CD4-positive, alpha-beta T cell treated with Interleukin-17A for 1 hour (primary cell): ENCODE measurements at places on chromosomes 7 and 10.
A peak's percentile ranks its signal among the peaks of the same experiment; 100 is the strongest.

GRCh38 chr10:77867124-77867719 lies 59.3 kb downstream of the DLG5 start:
- DNase-seq = no peak

DNA sequence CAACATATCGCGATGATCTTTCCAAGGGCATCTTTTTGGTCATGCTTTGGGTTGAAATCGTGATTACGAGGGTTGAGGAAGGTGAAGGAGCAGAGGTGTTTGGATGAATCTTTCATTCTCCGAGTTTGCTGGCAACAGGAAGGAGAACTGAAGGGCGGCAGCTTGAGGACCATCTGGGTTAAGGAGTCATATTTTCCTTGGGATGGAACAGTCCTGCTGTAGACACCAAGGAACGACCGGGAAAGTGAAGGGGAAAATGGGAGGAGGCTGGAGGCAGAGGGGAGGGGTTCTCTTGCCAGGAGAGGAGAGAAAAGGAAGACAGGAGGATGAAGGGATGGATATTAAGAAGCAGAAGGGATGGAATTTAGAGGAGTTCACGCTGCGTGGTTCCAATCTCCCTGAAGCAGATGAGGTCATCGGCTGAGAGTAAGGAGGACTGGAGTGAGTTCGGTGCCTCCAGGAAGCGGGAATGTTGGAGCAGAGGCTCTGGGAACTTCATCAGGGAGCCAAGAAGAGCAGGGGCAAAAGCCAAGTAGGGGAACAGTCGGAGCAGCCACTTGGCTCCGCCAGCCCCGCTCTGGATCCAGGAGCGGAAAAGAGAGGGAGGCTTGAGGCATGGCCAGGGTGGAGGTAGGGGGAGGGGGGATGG lies 116.6 kb upstream of the GALNT17 start:
- DNase-seq = no peak

GRCh38 chr10:87038786-87039185 lies 18.7 kb downstream of the FAM25A start:
- DNase-seq = no peak

- DNase-seq = no peak
Observed at GRCh38 chr10:72932259-72933015, 22.2 kb downstream of the PLA2G12B start.

- DNase-seq = no peak
Observed at GRCh38 chr7:152911922-152912321, 152.4 kb downstream of the ACTR3B start.

DNA sequence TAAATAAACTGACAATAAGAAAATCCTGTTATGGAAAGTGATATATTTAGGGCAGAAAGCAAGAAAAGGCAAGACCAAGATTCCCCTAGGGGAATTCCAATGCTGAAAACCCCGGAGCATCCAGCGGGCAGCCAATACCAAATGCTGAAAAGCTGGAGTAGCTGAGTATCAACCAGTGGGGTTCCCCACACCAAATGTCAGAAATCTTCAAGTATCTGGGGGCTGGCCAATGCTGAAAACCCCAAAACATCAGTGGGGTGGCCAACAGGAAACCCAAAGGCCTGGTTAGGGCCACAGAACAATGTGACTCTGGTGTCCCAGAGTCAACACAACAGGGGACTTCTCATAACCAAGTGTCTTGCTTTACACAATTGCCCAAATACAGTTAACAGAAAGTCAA lies 271.8 kb upstream of the CACNA2D1 start:
- DNase-seq = no peak

- no peak for DNase-seq
Observed at GRCh38 chr10:46292573-46293023, 5.8 kb downstream of the ANTXRL start.

GRCh38 chr10:80205477-80206276 lies at the start of gene ANXA11:
ANXA11 (minus strand) TSS chr10:80205537; CDS start chr10:80172861, 32,676 bp downstream.
- DNase-seq = peak; percentile 88

GRCh38 chr7:159197066-159197975 lies 52.7 kb upstream of the VIPR2 start:
- DNase-seq = peak; percentile 57

DNA sequence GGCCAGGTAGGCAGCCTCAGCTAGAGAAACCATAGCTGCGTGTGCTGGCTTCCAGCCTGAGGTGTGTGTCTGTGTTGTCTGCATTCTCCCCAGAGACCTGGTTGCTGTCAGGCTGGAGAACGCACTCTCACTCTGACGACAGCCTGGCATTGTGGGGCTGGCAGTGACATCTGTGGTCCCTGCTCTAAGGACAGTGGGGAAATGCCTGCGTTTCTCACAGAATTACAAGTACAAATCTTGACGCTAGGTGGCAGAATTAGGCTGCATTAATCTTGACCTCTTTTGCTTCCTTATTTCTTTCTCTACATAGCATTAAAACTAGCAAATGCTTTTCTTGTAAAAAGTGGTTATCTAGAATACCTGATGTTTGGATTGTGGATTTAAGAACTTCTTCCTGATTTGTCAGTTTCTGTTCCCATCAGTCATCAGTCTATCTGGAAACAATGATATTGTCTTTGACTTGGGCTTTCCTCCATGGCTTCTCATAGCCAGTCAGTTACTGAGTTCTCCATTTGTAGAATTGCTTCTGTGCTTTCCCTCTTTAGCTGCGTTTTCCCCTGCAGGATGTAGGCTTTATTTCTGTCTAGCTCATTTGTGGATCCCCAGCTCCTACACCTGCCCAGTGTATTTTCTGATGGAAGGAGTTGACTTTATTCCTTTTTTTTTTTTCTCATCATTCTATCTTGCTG lies 86.0 kb downstream of the FANK1 start:
- peak; percentile 44 for DNase-seq

GRCh38 chr7:7114575-7115291 lies 67.6 kb upstream of the C1GALT1 start:
- DNase-seq = no peak

DNA sequence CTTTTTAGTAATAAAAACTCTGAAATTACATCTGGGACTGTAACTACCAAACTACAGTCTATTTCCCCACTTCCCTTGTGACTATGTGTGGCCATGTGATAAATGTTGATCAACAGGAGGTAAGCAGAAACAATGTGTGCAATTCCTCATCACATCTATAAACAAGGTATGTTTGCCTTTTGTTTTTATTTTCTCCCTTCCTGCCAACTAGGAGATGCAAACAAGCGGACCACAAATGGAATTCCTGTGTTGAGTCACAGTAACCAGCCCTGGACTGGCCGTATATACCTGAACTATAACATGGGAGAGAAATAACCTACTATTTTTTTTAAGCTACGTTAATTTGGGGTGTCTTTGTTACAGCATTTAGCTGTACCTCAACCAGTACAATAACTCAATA lies 52.5 kb downstream of the SCRN1 start:
- DNase-seq = no peak

GRCh38 chr7:12244129-12244528 lies 33.0 kb downstream of the TMEM106B start:
- no peak for DNase-seq

GRCh38 chr7:39164887-39165286 lies 187.2 kb downstream of the POU6F2 start:
- no peak for DNase-seq

DNA sequence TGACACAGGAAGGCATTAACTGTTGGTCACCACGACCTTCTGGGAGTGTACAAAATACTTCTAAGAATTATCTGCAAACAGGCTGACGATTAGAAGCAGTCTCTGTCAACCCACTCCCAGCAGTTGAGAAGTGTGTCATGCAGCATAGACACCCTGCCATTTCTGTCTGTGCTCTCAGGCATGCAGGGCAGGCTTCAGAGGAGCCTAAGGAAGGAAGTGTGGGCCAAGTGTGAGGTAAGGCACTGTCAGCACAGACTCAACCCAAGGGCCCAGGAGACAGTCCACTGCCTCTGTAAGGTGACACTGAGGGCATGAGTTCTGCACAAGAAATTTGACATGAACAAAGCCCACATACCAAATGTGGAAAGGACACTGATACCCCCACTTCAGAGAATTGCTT lies 109.0 kb upstream of the VIPR2 start:
- DNase-seq = peak; percentile 11

GRCh38 chr7:71320916-71321315 lies 189.0 kb downstream of the GALNT17 start:
- DNase-seq = no peak

- no peak for DNase-seq
Observed at GRCh38 chr7:100220586-100221230, 959 bp downstream of the PVRIG start.

DNA sequence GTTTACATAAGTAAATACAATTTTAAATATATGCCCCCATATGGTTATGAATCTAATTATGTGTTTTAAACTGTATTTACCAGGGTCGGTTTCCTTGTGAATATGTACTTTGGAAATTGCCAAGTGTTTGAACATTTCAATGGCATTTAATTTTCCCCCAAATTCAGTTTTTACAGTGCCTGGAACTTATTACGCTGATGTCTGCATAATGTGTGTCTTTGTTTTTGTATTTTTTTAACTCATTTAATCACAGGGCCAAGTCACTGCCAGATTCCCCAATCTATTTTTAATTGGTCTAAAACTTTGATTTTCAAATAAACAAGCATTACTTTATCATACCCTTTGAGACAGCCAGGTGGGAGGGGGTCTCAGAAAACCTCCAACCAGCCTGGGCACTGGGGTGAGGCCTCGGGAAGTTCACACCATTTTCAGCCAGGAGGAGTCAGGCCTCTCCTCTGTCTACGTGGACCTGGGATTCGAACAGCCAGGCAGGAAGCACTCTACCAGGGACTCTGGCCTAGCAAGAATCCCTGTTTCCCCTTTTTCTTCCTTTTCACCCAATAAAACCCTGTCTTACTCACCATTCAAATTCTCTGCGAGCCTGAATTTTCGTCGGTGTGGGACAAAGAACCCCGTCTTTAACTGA lies 151.5 kb upstream of the COL1A2 start:
- DNase-seq = no peak

- DNase-seq = no peak
Observed at GRCh38 chr7:95491634-95492314, 6.0 kb downstream of the ASB4 start.

DNA sequence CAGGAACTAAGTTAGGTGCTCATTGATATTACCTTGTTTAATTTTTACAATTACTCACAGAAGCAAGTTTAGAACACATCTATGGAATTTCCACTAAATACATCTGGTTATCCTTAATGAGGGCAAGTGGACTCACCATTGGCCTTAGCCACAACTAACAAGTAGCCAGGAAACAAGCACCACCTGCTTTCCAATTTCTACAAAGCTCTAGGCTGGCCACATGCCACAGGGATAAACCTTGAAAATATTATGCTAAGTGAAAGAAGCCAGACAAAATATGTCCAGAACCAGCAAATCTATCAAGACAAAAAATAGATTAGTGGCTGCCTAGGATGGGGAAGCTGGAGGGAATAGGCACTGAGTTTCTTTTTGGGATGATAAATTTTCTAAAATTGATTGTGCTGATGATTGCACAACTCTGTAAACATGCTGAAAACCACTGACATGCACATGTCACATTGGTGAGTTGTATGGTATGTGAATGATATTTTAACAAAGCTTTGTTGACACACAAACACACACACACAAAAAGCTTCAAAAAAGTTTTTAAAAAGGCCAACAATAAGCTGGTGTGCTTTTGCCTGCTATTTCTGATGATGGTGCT lies 179.4 kb downstream of the CPEB3 start:
- no peak for DNase-seq

- no peak for DNase-seq
Observed at GRCh38 chr7:26704036-26704435, 160.4 kb downstream of the SKAP2 start.

DNA sequence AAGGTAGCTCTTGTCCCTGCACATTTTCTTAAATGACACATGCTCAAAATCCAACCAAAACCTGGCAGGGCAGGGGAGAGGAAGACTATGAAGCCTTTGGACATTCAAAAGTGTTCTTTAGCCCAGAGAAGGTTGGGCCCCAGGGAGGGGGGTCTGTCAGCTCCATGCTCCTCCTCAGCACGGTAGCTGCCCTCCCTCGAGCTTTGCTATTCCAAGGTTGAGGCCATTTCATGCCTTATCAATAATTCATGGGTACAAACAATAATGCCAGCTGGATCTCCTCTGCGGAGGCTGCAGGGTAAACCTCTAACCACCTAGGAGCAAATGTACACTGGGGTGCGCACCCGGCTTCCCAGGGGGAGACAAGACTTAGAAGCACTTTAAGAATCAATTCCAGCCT lies 61.5 kb downstream of the SLIT1 start:
- no peak for DNase-seq

DNA sequence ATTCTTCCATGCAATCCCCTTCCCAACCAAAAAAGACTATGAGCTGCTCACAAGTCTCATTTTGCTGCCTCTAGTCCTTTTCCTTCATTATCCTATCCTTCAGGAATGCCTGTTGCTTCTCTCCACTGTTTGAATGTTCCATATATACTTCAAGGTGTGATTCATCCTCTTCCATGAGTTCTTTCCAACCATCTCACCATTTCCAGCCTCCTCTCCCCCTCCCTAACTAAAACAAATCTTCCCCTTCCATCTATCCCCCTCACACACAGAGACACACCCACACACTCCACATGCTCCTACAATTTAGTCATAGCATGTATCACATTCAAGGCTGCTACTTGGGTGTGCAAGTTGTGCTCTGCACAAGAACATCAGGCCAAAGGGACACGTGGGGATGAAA lies 254.3 kb downstream of the DYNC1I1 start:
- DNase-seq = no peak
